ENCODE measurements at places on chromosomes 4 and X. TPM values are rescaled to one million over a fixed set of nuclear protein-coding genes. Genes with fewer than 3 reads are reported as not detected.

- no peak for DNase-seq
These were observed 12.7 kb downstream of the ADGRL3 start for GRCh38 chr4:61212788-61213187.

DNA sequence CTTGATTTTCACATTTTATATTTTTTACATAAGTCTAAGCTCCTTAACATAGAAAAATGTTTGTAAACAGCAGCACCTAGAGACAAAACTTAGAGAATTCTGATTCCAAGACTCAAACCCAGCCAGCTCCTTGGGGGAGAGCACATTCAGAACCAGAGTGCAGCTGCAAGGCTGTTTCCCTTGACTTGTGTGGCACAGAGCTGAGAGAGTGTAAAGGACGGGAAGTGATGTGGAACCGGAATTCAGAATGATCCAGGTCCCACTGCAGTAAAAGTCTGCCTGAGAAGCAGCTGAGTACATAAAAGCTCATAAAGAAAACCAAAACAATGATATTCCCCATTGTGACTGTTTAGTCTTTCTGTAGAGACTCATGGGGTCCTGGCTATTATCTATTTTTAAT is 713.8 kb downstream of the RAB28 start:
- DNase-seq, result no peak

Gene C1QTNF7
- total RNA-seq, result 1.5 TPM

- DNase-seq, result no peak
These were observed at the start of gene BEND4 for GRCh38 chr4:42152507-42153504. BEND4 (minus strand) TSS chr4:42152655; CDS start chr4:42152143, 512 bp downstream.

DNA sequence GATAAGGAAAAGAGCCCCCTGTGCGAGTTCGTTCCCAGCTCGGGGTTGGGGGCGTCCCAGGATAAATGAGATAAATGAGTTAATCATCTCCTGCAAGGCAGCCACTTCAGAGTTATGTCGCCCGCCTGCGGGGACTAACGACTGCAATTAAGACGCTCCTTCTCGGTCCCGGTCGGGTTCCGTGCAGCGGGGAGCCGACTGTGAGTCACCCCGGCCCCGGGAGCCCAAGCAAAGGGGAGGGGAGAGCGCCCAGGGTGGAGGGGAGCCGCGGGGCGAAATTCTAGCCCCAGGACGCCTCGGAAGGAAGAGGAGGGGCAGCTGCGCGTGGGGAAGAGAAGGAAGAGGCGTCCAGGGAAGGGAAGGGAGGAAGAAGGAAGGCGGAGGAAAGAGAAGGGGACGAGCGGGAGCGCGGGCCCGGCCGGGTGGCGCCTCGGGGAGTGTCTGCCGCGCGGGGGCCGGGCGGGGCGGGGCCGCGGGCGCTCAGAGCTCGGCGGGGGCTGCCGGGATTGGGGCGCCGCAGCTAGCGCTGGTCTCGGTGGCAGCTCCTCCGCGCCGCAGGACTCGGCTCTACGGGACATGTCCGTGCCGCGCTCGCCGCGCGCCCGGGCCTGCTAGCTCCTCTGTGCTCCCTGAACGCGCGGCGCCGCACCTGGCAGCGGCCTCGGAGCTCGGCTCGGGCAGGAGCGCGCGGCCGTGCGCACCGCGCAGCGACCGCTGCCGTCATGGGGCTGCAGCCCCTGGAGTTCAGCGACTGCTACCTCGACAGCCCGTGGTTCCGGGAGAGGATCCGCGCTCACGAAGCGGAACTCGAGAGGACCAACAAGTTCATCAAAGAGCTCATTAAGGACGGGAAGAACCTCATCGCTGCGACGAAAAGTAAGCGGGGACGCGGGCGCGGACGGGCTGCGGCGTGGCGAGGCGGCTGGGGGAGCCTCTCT is at the start of gene ARHGAP10:
Gene ARHGAP10, plus strand, starts transcription at position 509 of the 938 bp plus-strand sequence. Its CDS starts 214 bp downstream, at position 723.
- DNase-seq, result peak; percentile 20

Gene RNF150
- total RNA-seq, result 32.2 TPM

Gene RGN
- total RNA-seq, result 7.0 TPM

GRCh38 chrX:114465689-114466088 is 118.2 kb upstream of the HTR2C start:
- DNase-seq, result no peak

GRCh38 chr4:88846206-88846790 is 148.7 kb upstream of the NAP1L5 start:
- no peak for DNase-seq

Gene CPXCR1
- total RNA-seq, result not detected

- DNase-seq, result no peak
These were observed 232.3 kb downstream of the PABPC4L start for GRCh38 chr4:133969202-133969848.

Gene PRDM5
- 29.8 TPM for total RNA-seq

GRCh38 chrX:43643662-43644061 is 12.4 kb upstream of the MAOA start:
- no peak for DNase-seq

Gene PASD1
- not detected for total RNA-seq

GRCh38 chrX:133745349-133745748 is 240.0 kb downstream of the GPC3 start:
- DNase-seq, result no peak

DNA sequence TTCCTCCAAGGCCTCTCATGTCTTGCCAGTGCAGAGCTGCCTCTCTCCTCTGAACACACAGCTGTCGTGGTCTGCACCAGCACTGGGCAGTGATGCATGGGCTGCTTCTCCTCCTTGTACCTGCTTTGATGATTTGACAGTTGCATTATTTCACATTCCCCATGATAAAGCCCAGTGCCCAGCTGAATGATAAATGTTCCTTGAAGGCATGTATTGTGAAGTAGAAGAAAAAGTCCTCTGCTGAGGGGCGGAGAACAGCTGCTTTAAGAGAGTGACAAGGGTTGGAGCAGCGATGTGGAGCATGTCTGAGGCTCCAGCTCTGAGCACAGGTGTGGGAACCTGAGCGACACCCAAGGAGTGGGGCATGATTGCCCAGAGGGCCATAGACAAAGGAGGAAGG is 21.1 kb upstream of the TRIM2 start:
- no peak for DNase-seq

DNA sequence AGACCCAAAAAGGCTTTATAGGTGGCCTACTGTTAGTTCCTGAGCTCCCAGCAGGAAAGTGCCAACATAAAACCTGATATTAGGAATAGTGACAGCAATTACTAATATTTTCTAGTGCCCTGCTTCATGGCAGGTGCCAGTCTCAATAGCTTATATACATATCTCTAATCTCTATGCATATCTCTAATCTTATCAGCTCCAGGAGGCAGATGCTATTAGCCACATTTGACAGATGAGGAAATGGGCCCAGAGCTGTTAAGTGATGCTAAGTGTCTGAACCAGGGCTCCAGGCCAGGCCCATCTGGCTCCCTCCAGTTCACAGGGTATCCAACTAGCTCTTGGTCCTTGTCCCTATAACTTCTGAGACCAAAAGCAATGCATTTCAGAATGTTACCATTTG is 142.5 kb downstream of the CHIC2 start:
- DNase-seq, result no peak

- DNase-seq, result no peak
These were observed 236.9 kb downstream of the TACR3 start for GRCh38 chr4:103482893-103483292.

DNA sequence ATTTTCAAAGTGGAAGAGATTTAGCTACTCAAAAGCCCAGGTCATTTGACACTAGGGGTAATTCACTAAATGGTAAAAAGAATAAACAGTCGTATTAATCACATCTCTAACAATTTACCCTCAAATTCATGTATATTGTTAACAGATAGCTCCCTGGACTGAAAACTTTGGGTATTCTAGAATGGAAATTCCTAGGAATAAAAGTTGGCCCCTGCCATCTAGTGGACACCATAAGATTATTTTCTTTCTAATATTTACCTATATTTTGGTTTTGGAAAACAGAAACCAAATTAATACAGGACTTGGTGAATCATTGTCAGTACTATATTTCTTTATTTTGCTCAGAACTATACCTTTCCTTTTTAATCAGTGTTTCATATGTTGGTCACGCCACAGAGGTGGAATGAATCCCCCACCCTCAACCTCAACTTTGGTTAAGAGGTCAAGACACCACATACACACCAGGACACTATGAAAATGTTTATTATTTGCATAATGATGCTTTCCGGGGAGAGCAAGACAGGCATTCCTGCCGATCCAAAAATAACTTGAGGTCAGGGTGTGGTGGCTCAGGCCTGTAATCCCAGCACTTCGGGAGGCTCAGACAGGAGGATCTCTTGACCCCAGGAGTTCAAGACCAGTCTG is 96.2 kb upstream of the APOOL start:
- peak; percentile 0 for DNase-seq

- no peak for DNase-seq
These were observed 971.6 kb upstream of the INTU start for GRCh38 chr4:126661194-126661593.

Gene CLGN
- 5.3 TPM for total RNA-seq

Gene BGN
- total RNA-seq, result 7.9 TPM
